Stimulated activated CD4-positive, alpha-beta T cell treated with anti-CD3 and anti-CD28 coated beads, Interleukin-15, amount 100 ng/mL, for 1 hour (primary cell): ENCODE measurements at places on chromosomes 3 and 15.

- DNase-seq, result peak; percentile 18
These were observed 27.2 kb downstream of the LRRC2 start for GRCh38 chr3:46538803-46539442.

DNA sequence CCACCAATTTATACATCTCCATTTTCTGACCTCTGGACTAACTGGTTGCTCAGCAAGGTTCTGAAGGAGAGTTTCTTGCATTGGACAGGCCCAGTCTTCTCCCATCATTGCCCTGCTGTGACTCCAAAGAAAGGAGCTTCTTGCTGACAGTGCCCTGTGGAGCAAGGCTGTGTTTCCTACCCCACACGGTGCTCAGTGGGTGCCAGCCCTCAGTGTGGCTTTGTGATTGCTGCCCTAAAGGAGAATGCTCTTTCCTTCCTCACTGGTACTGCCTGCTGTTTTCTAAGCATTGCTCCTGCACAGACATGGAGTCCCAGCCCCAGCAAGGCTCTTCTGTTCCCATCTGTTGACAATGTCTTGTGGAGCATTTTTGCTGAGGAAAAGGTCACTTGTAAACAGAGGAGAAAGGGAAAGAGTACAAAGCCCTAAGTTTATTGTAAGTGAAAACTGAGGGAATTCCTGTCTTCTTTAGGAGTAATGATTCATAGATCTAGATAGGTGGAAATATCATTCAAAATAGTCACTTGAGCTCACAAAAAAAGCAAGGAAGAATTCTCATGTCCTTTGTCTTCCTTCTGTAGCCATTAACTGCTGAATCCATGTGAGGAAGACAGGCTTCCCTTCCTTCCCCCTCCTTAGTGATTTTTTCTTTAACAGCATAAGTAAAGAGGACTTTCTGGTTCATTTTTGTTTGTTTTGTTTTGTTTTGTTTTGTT lies 62.9 kb downstream of the HMG20A start:
- no peak for DNase-seq

DNA sequence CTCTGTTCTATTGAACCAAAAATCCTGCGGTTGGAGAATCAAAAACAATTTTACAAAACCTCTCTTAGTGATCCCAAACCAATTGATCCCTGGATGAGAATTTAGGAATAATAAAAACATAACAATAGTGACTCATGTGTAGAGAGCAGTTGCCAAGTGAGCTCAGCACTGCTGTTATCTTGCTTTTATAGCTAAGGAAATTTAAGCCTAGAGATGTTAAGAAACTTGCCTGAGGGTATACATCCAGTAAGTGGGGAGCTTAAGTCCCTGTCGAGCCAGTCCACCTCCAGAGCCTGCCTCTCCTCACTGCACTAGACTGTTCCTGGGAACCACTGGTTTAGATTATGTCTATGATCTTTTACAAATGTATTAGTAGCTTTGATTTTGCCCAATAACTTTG lies 358.4 kb upstream of the LMCD1 start:
- DNase-seq, result no peak

DNA sequence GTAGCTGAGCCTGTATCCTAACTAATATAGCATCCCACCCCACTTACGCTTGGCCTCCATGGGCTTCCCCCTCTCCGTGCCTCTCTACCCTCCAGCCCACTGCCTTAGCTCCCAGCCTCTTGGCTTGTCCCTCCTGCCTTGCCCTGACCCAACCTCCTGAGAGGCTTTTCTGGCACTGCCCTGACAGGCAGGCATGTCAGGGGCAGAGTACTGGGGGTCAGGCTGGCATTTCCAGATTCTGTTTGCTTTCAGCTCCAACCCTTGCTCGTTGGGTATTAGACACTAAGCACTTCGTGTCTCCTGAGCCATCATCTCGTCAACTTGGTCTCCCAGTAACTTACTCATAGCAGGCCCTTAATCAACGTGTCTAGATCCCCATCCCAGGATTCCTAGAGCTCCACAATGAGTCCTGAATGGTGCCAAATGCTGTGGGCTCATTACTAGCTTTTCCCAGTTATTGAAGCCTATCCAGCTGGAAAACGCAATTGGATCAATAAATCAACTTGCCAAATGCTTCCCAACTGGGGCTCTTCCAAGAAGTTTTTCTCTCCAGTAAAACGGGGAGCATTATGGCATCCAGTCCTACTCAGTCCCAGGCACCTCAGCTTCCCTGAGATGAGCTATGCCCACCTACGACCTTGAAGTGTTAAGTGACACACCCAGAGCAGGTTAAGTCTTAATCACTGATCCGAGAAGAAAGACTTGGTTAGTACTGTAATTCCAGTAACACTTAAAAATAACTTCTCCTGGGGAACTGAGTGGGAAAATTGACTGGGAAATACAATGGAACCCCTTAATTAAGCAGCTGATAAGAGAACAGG lies 78.5 kb upstream of the DLG1 start:
- DNase-seq, result no peak

GRCh38 chr3:125054449-125055329 lies 1.1 kb downstream of the HEG1 start:
- no peak for DNase-seq

DNA sequence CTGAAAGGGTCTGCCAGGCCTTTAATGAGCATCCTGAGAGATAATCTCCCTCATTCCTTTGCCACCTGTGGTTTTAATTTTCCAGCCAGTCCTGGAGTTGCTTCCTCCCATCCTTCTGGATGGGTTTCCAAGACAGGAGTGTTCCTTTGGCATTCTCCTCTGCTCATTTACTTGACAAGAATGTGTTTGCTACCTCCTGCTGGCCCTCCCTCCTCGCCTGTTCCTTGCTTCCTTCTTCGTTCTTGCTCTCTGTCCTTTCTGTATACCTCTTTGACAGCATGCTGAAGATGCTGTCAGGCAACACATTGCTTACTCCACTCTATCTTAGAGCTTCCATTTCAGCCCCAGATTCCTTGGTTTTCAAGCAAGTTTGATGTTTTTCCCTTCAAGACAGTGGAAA lies 46.0 kb downstream of the ERC2 start:
- no peak for DNase-seq

DNA sequence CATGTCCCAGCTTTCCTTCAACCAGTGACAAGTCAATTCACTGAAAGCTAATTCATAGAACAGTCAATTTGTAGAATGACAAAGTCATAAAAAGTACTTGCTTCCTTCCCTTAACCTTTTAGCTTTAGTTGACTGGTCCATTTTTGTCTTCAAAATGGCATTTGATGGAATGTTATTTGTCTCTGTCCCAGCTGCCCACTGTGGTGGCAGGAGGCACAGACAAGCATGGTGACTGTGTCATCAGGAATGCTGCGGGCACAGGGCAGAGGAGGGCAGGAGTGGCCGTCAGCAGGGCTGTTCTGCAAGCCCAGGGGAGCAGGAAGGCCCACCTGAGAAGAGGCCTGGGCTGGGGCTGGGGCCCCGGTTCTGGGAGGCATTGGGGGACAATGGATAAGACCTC lies 10.0 kb downstream of the IQSEC1 start:
- DNase-seq, result no peak

GRCh38 chr15:45728641-45729040 lies 93.8 kb downstream of the SQOR start:
- DNase-seq, result no peak

DNA sequence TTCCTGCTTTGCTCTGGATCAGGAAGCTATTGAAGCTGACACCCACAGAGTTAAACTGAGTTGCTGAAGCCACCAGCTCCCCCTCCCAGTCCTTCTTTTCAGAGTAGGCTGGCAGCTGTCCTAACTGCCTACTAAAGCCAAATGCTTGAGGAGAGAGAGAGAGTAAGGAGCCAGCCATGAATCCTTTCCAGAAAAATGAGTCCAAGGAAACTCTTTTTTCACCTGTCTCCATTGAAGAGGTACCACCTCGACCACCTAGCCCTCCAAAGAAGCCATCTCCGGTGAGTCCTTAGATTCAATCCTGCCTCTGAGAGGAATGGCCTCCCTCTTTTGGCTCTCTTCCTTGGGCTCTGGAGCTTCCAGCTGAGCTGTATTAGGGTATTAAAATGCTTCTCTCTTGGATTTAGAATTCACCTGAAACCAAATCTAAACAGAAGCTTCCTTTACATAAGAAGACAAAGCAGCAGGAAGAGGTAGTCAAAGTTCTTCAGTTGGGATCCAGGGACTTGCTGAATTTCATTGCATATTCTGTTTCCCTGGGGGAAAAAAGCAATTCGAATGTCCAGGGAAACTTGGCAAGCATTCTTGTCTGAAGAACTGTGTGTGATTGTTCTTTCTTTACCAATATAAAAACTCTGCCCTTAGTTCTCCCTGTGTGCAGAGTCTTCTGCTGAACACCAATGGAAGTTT lies at the start of gene SLC15A2:
Gene SLC15A2, plus strand, starts transcription at position 101 of the 690 bp plus-strand sequence. Its CDS starts 76 bp downstream, at position 177.
- DNase-seq, result no peak

- no peak for DNase-seq
These were observed 111.8 kb upstream of the PROK2 start for GRCh38 chr3:71896751-71897150.

GRCh38 chr15:62846131-62846804 lies 196.3 kb upstream of the TPM1 start:
- DNase-seq, result no peak

GRCh38 chr3:127192576-127193232 lies at the start of gene PRR23E:
PRR23E (plus strand) TSS chr3:127193131; CDS start chr3:127196686, 3,555 bp downstream.
- DNase-seq, result no peak

- no peak for DNase-seq
These were observed 107.4 kb downstream of the VGLL4 start for GRCh38 chr3:11536132-11536935.

DNA sequence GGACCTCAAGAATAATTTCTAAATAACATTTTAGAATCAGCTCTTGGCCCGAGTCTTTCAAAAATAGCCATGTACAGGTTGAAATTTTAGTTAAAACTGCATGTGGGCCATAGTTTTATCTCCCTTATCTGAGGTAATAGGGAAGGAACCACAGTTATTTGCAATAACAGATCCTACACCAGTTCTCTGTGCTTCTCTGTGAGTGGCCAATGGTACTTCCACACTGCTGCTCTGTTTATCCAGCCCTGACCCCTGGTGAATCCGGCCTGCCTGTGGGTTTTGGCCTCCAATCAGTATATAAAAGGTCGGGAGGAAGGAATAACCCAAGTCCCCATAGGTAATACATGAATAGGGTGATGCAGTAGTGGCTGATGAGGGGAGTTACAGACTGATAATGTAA lies 48.0 kb upstream of the TNIK start:
- DNase-seq, result no peak

GRCh38 chr3:54026543-54026942 lies 95.8 kb upstream of the CACNA2D3 start:
- no peak for DNase-seq

GRCh38 chr15:49464522-49464921 lies 41.5 kb downstream of the FGF7 start:
- no peak for DNase-seq

GRCh38 chr3:13338231-13338630 lies 81.9 kb downstream of the NUP210 start:
- no peak for DNase-seq

DNA sequence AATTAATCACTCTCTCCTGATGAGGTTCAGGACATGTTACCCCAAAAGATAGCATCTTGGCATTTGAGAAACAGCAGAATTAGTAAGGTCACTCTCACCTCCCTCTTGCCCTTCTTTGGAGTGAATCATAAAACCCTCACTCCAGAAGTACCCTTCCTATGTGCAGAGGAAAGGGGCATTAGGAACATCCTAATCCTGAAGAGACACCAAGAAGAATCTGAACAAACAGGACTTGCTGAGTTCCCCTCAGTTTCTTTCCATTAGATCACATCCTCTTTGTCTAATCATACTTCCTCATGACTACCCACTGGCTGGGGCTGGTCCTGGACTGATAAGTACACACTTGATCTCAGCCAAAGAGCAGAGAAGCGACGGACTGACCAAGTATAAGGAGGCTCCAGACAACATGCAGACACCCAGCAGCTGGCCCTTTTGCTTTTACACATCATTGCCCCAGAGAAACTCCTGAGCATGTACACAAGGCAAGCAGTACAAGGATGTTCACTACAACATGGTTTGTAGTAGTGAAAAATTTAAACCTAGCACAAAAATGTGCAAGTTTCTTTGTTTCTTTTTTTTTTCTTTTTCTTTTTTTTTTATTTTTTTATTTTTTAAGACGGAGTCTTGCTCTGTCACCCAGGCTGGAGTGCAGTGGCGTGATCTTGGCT lies 15.0 kb upstream of the TM6SF1 start:
- no peak for DNase-seq

DNA sequence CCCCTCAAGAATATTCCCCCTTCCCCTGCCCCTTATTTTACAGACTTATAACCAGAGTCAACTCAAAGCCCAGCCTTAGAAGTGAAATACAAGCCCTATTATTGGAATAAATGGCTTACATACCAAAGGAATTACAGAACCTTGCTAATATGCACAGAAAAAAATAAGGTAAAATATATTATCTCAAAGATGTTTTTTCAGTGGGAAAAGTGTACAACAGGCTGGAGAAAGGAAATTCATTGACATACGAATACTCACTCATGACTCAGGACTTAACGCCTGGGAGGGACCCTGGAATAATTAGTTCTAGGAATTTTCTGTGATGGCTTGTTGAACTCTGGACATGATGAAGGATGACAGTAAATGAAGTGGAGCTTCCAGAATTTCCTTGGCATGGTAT lies 27.0 kb downstream of the ARL14 start:
- DNase-seq, result no peak

- no peak for DNase-seq
These were observed 36.0 kb downstream of the GRAMD2A start for GRCh38 chr15:72161361-72162132.

DNA sequence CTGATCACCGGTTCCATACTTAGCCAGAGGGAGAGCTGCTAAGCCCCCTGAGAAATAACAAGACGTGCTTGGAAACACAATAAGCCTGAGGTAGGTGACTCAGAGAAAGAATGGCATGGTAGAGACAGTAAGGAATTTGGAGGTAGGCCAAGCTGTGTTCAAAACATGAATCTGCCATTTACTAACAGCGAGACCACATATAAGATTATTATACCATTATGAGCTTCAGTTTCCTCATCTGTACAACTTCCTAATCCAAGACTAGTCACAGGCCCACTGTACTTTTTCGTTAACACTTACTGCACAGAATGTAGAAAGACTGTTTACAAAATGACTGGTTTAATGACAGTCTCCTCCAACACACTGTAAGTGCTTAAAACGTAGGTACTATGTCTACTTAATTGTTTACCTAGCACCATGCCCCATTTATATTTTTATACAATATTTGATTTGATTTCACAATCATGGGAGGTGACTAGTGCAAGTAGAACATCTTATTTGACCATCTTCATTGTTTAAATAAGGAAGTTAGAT lies 25.7 kb downstream of the ATOSA start:
- no peak for DNase-seq
